ENCODE measurements at places on chromosomes 7 and 10.

DNA sequence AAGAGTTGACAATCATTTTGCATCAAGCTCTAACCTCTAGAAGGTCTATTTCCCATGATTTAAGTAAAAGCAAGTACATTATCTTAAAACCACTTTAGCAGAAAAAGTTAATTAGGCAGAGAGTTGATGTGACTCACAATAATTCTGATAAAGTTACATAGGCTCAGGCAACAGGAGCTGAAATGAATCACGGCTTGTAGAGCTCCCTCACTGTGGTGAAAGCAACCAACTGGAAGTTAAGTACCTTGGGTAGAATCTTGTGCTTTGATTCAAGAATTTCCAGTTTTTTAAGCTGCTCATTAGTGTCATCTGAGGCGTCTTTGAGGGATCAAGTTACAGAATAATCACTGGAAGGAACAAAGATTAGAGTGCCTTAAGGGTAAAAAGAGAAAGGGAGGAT, 68.9 kb upstream of the NFE2L3 start:
- DNase-seq = no peak

DNA sequence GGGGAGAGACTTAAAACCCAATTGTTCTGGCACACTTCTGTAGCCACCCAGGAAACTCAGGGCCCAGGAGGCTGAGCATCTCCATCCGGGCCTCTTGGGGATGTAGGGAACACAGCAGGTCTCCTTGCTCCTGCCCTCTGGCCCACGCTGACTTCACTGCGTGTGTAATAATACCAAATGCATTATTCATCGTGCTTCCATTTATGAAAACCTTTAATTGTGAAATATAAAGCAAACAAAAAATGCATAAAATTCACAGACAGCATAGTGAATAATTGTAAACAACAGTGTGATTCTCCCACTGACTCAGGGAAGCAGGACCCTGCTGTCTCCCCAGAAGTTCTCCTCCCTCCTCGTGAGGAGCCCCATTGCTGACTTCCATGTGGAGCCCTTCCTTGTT, 70.3 kb upstream of the SHH start:
- DNase-seq = no peak

GRCh38 chr7:94579470-94579869, 69.9 kb downstream of the CASD1 start:
- DNase-seq = no peak

GRCh38 chr7:134729895-134730294, 49.5 kb upstream of the CALD1 start:
- DNase-seq = no peak

- no peak for DNase-seq
Observed at GRCh38 chr7:126529833-126530232, 722.9 kb downstream of the GRM8 start.

GRCh38 chr7:37505750-37506353, 57.2 kb upstream of the ELMO1 start:
- no peak for DNase-seq

- no peak for DNase-seq
Observed at GRCh38 chr10:44398747-44399658, 14.1 kb upstream of the CXCL12 start.

- no peak for DNase-seq
Observed at GRCh38 chr10:126214021-126214420, 174.3 kb downstream of the ADAM12 start.

DNA sequence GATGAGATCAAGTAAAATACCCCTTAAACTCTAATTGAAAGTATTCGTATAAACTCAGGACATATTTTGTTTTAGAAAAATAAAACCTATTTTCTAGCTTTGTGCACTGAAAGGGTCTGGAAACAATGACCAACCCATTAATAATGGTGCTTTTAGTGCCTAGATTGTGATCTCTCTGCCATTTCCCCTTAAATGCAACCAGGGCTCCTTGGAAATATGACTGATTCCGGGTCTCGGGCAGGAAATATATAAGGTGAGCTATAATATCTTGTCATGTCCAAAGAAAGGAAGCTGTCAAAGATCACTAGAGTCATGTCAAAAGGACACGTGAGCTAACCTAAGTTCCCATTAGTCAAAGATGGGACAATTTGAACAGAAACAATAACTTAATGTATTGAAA, 12.4 kb upstream of the ADAM12 start:
- DNase-seq = no peak

GRCh38 chr7:26664735-26665416, 199.5 kb downstream of the SKAP2 start:
- no peak for DNase-seq

GRCh38 chr7:123397746-123398338, 136.6 kb downstream of the IQUB start:
- DNase-seq = no peak

- no peak for DNase-seq
Observed at GRCh38 chr10:79310200-79310865, 36.9 kb upstream of the PPIF start.

- DNase-seq = no peak
Observed at GRCh38 chr10:73585327-73585726, 5.8 kb downstream of the USP54 start.

DNA sequence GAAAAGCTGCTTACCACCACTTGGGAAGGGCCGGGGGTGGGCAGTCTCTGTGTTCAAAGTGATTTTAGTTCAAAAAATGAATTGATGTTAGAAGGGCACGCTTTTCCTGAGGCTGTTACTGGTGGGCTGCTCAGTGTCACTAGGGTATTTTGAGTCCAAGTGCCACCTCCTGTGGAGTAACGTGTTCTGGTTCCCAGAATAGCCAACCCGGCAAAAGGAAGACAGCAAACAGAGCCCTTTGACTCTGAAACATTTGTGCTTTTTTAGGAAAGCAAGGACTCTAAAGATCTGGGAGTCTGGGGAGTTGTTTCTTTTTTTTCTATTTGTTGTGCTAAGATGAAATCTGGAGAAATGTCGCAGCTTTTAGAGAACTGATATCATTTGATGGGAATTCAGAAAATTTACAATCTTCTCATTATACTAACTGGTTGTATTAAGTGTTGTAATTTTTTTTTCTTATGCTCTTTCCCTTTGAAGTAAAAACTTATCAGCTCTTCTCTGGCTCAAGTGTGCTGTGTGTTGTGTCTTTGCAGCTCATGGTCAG, 66.2 kb downstream of the MKX start:
- DNase-seq = no peak

- DNase-seq = no peak
Observed at GRCh38 chr10:75640381-75640780, 209.0 kb downstream of the LRMDA start.

GRCh38 chr7:121123032-121123431, 134.5 kb downstream of the CPED1 start:
- DNase-seq = no peak

GRCh38 chr10:24652381-24652957, 71.2 kb downstream of the ARHGAP21 start:
- DNase-seq = no peak

GRCh38 chr10:102375867-102376266, 19.6 kb upstream of the NFKB2 start:
- no peak for DNase-seq

DNA sequence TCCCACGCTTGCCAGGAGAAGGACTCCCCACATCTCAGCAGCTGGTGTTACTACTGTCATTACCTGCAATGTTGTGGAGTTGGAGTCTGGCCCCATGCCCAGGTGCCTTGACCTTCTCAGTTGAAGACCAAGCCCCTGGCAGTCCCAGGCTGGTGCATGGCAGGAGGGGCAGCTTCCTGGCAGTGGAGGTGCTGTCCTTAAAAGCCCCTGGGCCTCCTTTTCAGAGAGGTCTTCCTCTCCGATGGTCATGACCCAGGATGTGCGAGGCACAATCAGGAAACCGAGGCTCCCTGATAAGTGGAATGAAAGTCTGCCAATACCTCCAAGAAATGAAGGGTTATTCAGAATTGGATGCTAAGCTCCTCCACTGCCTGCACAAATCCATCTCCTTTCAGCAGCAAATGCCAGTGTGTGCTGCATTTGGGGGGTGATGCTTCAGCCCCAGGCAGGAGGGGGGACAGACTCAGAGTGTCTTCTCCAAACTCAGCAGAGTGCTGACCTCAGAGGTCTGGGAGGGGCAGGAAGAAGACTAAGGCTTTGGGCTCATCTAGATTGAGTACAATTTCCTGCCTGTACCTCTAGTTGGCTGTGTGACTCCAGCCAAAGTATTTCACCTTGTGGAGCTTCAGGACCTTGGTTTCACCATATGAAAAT, 97.0 kb upstream of the DDC start:
- no peak for DNase-seq

GRCh38 chr10:24556750-24557742, 166.6 kb downstream of the ARHGAP21 start:
- no peak for DNase-seq

- DNase-seq = no peak
Observed at GRCh38 chr7:141522657-141523342, 28.4 kb upstream of the AGK start.

DNA sequence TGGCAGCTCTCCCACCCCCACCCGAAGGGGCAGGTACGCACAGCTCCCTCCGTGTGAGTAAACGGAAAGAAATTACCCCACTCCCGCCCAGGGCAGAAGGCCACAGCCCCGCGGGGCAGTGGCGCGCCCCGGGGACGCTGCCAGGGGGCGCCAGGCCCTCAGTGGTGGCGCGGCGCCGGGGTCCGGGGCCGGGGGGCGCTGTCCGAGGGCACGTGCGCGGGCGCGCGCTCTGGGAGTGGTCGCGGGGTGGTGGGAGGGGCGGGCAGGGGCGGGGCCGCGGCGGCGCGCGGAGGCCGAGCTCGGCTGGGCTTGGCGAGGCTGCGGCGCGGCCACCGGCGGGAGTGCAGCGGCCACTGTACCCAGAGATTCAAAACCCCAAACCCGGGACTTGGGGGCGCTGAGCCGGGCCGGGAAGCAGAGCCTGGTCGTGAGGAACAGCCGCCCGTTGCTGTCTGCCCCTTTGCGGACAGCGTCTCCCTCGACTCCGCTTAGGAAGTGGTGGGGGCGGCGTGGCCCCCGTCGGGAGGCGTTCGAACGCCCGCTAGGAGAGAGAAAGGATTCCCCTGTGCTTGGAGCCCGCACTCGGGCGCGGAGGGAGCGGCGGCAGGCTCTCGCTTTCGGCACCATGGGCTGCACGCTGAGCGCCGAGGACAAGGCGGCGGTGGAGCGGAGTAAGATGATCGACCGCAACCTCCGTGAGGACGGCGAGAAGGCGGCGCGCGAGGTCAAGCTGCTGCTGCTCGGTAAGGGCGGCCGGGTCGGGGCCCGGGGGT, at the start of gene GNAI1:
Gene GNAI1, plus strand, starts transcription at position 296 of the 773 bp plus-strand sequence. Its CDS starts 330 bp downstream, at position 626.
- DNase-seq = no peak

DNA sequence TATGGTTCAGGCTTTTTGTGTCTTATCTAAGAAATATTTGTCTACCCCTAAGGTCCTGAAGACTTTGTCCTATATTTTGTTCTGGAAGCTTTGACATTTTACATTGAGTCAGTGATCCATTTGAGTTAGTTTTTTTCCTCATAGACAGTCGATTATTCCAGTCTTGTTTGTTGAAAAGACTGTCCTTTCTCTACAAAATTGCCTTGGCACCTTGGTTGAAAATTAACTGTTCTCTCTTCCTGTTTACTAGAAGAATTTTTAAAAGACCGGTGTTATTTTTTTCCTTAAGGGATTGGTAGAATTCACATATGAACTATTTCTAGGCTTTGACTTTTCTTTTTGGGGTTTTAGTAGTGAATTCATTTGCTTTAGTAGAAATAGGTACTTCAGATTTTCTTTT, 12.0 kb downstream of the PLEKHA1 start:
- no peak for DNase-seq

DNA sequence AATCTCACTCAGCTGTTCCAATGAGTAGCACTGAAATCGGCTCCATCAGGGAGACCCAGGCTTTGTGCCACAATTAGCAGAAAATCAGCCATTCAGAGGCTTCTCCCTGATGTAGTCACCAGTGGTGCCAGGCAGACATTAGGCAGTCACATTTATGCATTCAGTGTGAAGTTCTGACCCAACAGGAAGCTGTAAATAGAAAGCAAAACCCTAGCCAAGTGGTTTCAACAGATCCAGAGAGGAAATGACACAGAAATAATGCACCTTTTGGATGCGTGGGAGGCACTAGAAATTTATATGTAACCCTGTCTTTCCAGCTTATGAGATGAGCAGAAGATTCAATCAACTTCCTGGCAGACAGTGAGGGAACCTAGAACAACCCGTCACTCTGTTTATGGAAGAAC, 186.4 kb downstream of the PDE1C start:
- no peak for DNase-seq

DNA sequence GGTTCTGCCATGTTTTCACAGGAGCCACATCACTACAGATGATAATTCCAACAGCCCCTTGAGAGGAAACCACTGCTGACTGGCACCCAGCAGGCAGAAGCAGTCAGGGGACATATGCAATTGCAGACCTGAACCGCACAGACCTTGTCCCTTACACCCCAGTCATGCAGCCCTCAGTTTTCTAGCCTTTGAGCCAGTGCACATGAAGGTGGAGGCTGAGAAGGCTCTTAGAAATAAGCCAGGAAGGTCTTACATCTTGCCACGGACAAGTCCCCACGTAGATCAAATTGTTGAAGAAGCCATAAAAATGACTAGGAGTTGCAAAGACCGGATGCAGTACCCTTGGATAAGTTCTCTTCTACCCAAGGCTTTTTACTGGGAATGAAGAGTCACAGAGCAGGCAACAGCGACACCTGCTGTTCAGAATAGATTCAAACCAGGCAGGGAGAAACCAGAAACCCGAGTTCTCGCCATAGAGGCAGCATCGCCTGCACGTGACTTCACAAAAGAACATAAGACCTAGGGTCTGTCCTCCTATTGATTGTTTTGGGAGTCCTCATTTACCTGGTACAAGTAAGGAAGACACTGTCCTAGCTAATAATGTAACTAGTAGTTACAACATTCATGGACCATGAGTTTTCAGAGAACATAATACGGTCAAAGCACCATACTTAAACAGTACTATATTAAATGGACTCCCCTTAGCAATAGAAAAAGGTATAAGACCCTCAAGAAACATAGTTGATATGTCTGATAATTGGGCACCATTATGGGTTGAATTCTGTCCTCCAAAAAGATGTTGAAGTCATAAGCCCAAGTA, 11.1 kb downstream of the STEAP1B start:
- no peak for DNase-seq

DNA sequence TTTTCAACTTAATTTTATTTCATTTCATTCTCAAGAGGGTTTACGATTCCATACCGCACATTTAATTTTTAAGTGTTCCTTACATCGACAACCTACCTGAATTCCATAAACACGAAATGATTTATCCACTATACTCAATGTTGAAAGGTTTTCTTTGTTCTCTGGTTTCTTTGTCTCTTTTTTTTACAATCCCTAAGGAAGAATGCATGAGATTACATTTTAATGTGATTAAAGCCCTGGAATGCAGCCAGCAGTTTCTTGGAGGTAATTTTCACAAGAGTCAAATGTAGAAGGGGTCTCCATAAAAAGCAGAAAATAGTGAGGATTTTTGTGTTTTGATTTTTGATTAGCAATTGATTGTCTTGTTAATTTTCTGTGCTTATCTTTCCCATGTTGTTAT, 59.2 kb upstream of the ADCY1 start:
- DNase-seq = no peak

- DNase-seq = no peak
Observed at GRCh38 chr10:97095701-97096260, 90.0 kb downstream of the SLIT1 start.

DNA sequence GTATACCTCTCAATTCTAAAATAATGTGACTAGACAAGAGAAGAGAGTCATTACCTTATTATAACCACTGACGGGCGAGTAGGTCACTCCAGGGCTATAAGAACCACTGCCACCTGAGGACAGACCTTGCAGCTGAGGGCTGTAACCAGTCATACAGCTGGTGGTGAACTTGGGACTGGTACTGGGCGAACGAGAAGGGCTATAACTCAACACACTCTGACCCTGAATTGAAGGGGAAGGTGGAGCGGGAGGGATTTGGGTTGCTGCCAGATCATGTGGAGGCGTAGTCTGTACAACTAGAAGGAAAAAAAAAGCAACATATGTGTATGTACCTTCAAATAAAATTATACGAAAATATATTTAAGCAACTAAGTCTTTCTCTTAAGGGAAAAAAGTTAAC, 3.4 kb downstream of the TMEM209 start:
- DNase-seq = no peak
